Effector CD8-positive, alpha-beta T cell (primary cell): ENCODE measurements at places on chromosomes 4 and X.
A peak's percentile ranks its signal among the peaks of the same experiment; 100 is the strongest.

DNA sequence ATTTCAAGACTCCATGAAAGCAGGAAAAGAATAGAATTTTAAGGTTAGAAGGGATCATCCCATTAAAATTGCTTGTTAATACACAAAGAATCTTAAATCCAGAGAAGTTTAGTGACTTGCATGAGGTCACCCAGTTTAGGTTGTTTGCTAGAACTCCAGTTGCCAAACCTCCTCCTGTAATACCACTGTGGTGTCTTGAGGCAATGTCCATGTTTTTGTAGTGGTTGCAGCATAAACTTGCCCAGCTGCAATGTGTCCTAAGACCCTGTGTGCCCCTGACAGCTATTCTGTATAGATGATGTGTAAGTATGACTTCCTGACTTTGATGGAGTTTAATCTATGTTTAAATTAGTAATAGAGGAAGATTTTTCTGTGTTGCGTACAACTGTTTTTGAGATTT lies 6.3 kb downstream of the SFRP2 start:
- no peak for DNase-seq

- peak; percentile 24 for DNase-seq
Measured at GRCh38 chrX:151680805-151681204, 14.5 kb upstream of the PRRG3 start.

DNA sequence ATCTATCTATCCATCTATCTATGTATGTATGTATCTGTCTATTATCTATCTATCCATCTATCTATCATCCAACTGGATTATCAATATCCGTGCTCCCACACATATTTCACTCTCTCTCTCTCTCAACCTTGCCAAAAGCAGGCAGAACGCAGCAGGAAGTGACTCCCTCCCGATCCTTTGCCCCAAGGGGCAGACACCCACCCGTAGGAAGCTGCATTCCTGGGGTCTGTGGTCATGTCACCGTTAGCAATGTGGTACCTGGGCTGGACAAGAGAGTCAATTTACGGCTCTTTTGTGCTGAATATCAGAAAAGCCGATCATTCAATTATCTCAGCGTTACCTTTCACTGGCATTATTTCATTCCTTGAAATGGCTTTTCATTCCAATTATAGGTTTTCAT lies 119.6 kb upstream of the PPP2R3B start:
- DNase-seq: no peak

DNA sequence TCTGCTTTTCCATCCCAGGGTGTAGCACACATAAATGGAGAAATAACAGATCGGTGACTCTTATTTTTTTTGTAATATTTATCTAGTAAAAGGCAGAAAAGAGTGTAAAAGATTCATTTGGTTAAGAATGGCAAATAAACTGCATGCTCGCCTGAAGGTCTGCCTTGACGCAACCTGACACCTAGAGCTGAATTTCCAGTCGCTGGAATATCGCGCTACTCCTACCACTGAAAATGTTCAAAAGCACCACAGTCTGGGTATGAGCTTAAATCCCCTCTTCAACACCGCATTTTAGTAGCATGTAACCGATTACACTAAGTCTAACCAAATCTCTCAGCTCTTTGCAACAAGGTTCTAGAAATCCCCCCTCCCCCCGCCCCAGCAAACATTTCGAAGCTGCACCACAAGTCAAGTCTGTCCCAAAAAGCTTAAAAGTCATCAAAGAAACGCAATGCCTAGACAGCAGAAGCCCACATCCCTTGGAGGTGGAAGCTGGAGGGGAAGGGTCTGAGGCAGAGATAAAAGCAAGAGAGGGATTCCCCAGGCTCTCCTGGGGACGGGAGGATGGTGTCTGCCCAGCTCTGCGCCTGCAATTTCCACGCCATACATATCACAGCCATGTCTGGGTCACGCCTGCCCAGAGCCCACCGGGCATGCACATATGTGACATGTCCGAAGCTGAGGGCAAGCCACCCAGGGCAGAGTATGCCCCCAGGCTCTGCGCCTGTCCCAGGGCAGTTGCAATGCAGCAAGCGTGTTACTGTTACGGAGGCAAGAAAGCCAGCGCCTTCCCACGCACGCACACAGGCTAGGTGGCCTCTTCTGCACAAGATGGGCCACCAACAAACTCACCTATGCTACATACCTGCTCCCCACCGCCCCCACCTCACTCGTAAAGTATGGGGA lies 1.4 kb downstream of the FGF13 start:
- no peak for DNase-seq

- DNase-seq: no peak
Measured at GRCh38 chr4:128385683-128386304, 98.2 kb upstream of the PGRMC2 start.

DNA sequence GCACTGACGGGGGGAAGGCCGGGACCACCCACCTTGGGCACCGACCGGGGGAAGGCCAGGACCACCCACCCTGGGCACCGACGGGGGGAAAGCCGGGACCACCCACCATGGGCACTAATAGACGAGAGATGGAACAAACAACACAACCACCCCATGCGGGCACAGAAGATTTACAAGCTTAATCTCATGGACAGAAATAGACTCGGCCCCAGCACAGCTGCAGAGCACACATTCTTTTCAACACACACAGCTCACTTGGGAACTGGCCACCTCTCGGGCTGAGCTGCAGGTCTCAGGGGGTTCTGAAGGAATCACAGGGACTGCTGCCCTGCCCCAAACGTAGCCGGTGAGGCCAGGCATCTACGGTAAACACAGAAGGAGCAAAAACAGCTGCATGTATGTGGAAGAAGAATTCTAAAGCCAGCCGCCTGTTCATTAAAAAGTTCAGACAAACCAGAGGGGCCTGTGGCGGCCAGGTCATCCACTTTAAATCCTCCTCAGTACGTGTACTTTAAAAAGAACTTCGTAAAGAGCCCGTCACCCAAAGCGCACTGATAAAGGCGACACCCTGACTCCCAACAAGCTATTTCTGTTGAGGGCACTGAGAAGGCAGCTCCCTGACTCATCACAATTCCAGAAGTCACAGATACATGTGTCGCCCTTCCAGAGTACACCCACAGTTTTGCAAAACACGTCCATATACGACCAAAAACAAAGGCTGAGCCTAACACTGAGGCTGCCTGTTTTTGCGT lies 17.7 kb downstream of the PPP2R3B start:
- DNase-seq: no peak

DNA sequence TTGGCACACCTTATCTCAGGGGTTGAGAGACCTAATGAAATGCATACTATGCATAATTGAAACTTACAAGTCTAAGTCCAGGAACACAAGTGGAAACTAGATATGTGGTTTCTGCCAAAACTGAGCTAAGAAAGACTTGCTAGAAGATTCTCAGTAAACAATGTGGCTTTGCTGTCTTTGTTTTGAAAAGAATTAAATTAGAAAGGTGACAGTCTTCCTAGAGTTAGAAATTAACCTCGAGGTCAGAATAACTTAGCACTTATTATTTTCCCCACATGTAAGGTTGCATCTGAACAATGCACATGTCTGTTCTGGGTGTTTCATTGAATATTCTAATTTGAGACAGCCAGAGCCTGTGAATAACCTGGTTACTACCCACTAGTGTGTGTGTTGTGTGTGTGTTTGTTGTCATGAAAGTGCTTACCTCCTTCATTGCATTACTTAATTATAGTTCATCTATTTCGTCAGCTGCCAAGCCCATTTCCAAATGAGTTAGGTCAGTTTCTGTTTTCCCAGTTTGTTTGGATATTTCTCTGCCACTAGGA lies 1.5 kb downstream of the EREG start:
- no peak for DNase-seq

DNA sequence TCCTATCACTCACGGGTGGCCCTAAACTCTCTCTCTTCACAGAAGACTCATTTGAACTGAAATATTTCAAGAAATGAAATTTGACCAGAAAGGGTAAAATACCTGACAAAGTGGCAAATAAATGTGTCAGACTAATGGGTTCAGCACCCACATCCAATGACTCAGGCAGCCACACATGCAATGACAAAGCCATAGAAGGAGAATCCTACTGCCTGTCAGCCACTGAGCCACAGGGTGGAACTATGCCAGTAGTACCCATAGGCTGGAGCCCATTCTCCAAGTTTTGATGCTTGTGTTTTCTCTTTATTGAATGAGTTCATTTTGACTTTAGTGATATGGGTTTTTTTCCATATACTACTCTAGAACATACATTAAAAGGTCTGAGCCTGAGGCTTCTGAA lies 179.0 kb downstream of the BEND2 start:
- no peak for DNase-seq

DNA sequence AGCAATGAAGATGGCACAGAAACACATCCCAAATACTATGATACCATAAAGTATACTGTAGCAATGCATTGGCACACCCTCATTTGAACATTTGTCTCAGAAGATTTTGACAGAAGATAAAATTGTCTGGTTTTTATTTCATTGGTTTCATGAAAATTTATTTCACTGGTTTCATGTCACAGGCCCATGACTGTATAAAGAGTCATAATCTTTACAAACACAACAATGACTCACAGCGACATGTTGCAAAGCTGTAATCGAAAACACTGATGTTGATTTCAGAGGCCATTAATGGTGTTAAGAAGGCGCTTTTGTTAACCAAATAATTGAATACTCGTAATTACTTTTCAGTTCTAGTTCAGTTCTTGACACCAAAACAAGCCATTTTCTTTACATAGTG lies 8.1 kb upstream of the DTHD1 start:
- no peak for DNase-seq

GRCh38 chr4:18676526-18676915 lies 655.0 kb upstream of the LCORL start:
- no peak for DNase-seq

- no peak for DNase-seq
Measured at GRCh38 chrX:45324941-45325340, 124.3 kb upstream of the DIPK2B start.

- no peak for DNase-seq
Measured at GRCh38 chr4:159240687-159241086, 137.8 kb downstream of the RAPGEF2 start.

- no peak for DNase-seq
Measured at GRCh38 chr4:12221031-12221430, 792.3 kb upstream of the HS3ST1 start.

GRCh38 chr4:38008571-38009021 lies 48.4 kb downstream of the PTTG2 start:
- DNase-seq: no peak

DNA sequence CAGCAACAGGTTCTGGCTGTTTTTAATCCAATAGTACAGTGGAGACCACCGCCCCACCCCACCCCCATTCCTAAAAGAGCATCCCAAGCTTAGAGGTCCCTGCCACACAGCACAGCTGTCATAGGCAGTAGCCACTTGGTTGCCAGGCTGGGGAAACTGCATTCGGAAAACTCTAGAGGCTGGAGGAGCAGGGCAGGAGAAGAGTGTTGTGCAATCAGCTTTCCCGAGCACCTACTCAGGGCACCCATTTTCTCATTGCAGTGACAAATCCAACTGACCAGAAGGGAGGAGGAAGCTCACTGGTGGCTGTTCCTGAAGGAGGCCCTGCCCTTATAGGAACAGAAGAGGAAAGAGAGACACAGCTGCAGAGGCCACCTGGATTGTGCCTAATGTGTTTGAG lies 1.1 kb downstream of the CXCL1 start:
- DNase-seq: no peak

- DNase-seq: no peak
Measured at GRCh38 chr4:24055623-24056022, 165.8 kb upstream of the PPARGC1A start.

- no peak for DNase-seq
Measured at GRCh38 chr4:80989921-80990544, 40.5 kb upstream of the BMP3 start.

DNA sequence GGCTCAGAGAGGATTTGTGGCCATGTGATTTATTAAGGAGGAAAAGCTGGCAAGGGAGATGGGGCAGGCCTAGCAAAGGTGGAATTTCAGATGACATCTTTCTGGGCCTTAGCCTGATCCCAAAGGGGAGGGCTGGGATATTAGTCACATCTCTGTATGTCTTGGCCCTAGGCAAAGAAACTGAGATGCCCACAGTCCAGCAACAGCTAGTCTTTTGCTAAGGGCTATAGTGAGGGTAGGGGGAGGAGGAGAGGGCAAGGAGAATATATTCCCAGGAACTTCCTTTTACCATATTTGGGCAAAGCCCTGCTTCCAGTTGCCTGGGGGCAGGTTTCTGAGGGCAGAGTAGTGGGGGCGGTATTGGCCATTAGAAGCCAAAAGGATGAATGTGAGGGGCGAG lies 209.8 kb upstream of the NR3C2 start:
- no peak for DNase-seq
